Mesendoderm (in vitro differentiated cells): ENCODE measurements at places on chromosomes 4 and X.

DNA sequence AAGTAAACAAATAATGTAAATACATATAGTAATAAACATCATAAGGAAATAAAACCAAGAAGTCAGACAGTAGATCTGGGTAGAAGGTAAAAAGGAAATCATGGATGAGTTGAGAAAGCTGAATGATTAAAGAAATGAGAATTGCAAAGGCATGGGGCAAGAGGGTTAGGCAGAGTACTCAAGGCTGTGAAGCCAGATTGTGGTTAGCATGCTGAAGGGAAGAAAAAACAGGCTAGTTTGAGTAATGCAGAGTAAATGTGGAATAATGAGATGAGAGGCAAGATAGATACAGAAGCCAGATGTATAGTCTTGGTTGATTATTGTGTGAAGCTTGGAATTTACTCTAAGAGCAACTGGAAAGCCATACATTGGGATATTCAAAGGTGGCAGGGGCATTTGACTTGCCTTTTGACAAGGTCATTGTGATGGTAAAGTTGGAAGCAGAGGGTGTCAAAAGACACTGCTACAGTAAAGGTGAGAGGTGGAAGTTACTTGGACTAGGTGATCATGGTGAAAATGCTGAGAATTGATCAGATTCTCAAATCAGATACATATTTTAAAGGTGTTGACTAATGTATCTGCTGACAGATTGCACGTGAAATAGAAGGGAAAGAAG is 307.0 kb downstream of the FSTL5 start:
- DNase-seq = no peak

GRCh38 chrX:487836-488235 is 101.1 kb upstream of the PPP2R3B start:
- DNase-seq = no peak

DNA sequence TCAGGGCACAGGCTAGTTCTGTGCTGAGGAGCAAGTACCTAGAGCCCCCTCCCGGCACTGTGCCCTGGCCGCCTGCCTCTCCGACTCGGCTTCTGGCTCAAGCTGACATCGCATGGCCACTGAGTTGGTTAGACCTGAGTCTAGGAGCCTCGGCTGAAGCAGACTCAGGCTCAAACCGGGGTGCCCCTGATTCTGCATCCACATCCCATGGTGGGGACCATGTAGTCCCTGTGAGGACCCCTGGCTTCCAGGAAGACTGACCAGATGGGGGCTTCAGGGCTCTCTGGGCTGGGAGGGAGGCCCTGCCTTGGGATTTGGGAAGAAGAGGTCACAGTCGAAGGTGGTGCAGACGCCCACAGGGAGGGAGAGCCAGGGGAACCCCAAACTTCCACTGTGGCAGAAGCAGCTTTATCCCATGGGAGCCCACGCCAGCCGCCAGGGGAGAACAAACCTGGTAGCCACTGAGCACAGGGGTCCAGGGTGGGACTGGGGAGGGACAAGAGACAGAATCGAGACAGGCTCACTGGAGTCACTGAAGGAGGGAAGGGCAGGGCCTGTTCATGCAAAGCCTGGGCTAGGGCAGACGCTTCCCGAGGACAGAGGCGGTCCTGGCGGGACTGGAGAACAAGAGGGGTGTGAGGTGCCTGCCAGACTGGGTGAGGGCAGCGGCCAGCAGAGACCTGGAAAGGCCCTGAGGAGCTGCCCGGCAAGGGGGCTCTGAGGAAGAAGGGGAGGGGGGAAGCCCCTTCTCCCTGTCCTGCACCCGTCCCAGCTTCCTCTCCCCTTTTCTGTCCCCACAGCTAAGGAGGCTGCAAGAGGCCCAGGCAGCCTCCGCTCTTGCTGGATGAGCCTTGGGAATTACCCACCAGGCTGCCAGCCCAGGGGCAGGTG is 1.1 kb downstream of the PDE6B start:
- DNase-seq = no peak

GRCh38 chrX:69562904-69563578 is 52.9 kb upstream of the EDA start:
- DNase-seq = peak; percentile 58

- no peak for DNase-seq
These were observed 53.5 kb downstream of the TMEM164 start for GRCh38 chrX:110056419-110056818.

- DNase-seq = no peak
These were observed 37.4 kb downstream of the CYTL1 start for GRCh38 chr4:4981827-4982226.

DNA sequence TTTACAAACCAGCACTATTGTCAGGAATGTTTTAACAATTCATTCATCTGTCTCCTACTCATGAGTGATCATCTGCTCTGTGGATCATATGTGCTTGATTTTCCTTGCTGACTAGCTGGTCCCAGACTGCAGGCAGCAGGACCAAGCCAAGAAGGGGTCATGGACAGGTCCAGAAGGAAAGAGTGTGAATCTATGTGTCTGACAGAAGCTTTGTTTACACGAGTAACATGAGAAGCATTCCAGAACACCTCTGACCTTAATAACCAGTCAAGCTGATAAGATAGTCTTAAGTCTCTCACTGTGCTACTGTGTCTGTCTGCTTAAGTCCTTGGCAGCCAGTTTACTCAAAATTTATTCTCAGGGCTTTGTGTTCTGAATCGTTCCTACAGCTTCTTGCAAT is 39.0 kb downstream of the GUCY1A1 start:
- DNase-seq = peak; percentile 91

GRCh38 chrX:1686642-1687041 is 71.8 kb downstream of the ASMT start:
- DNase-seq = no peak

GRCh38 chr4:86910369-86910768 is 18.1 kb upstream of the C4orf36 start:
- DNase-seq = no peak

GRCh38 chrX:42119076-42119475 is 195.7 kb upstream of the CASK start:
- DNase-seq = peak; percentile 19

DNA sequence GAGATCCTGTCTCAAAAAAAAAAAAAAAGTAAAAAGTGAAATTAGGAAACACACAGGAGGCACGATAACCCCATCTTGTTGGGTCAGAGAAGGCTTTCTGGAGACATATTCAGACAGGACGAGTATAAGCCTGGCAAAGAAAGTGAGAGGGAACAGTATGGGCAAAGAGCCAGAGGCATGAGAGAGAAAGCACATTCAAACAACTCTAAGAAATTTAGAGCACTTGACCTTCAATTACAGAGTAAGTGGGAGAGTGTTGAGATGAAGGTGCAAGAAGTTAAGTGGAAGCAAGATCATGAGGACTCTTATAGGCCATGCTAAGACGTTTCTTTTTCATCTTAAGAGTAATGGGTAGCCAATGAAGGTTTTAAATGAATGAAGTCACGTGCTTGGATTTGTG is 70.4 kb downstream of the ELOVL6 start:
- no peak for DNase-seq

DNA sequence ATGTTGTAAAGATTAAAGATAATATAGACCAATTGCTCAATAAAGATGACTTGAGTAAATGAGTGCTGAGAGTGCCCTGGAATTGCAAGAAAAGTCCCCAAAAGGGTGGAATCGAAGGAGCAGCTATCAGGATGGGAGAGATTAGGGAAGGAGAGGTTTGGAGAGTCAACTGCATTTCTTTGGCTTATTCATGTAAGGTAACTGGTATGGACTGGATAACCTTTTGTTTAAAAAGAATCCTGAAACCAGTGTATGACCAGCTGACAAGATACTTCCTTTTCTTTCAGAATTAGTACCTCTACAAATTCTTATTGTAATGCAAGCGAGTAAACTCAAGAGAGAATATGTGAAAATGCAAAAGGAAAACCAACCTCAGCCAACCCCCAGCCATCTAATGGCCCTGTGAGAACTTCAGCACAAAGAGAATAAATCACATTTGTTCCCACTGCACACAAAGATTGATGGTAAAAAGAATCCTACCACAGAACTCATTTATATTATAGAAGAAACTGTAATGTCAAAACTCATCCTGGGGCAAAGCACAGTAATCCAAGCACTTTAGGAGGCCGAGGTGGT is 24.5 kb upstream of the SPP1 start:
- DNase-seq = no peak

GRCh38 chr4:165204462-165204830 is 2.9 kb upstream of the KLHL2 start:
- DNase-seq = no peak

- DNase-seq = no peak
These were observed 445.6 kb downstream of the IQCM start for GRCh38 chr4:149370002-149370401.

GRCh38 chrX:132467026-132467425 is 21.8 kb downstream of the MBNL3 start:
- no peak for DNase-seq

DNA sequence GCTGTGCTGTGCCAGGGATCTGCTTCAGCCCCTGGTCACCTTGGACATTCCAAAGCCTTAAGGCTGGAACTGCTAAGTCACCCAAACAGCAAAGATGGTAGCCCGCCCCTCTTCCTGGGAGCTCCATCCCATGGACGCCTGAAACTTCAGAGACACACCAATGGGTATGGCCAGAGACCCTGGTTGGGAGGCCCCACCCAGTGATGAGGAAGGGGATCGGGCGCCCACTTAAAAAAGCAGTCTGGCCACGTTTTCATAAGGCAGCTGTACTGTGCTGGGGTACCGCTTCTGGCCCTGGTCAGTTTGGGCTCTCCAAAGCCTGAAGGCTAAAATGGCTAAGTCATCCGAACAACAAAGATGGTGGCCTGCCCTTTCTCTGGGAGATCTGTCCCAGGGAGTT is 9.4 kb upstream of the TMSB15C start:
- no peak for DNase-seq

GRCh38 chr4:67779631-67780030 is 25.4 kb upstream of the GNRHR start:
- DNase-seq = no peak

GRCh38 chrX:86322913-86323312 is 174.7 kb downstream of the DACH2 start:
- DNase-seq = no peak

DNA sequence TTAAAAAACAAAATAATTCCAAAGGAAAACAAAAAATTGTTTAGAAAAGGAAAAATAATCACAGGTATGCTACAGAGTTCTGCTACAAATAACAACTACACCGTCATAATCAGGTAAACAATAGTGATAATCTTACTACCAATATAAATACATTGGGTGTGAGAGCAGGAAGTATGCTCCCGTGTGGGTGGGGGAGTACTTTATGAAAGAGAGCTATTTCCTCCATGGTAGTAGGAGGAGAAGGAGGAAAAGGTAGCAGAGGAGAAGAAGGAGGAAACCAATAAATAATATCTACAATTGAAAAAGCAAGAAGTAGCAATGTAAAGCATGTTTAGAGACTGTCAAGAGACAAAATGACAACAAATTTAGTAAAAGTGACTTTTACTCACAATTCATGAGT is 35.1 kb downstream of the TEC start:
- no peak for DNase-seq

- DNase-seq = peak; percentile 83
These were observed 5.4 kb upstream of the GTPBP6 start for GRCh38 chrX:323721-324628.

DNA sequence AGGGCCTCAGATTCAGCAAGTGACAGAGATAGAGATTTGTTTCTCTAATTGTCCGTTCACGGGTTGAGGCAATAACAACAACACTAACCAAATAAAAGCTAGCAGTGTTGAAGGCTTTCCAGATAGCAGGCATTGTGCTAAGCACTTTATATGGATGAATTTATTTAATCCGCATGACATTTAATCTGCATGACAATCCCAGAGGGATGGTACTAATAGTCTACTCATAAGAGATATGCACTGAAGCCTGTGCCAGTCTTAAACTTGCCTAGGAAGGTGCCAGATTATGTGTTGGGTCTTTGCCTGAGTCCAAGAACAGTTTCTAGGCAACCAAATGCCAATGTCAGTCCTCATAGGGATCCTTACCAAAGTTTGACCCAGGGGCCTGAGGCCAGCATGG is 37.7 kb upstream of the FAT1 start:
- DNase-seq = no peak

GRCh38 chr4:107804956-107805355 is 19.8 kb upstream of the SGMS2 start:
- DNase-seq = no peak

DNA sequence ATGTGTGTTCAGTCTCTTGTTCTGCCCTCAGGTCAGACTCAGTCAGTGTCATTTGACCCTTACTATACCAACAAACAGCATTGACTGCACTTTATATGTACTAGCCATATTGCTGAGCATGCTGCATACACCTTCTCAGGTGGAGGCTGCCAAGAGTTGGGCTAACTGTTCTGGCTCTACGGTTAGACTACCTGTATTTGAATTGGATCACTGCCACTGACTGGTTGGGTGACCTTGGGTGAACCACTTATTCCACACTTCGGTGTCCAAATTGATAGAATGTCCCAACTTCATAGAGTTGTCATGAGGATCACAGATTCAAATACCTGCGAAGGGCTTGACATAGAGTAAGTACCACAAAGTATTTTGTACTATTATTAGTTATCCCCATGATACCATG is 91.2 kb upstream of the GPR50 start:
- DNase-seq = no peak

- DNase-seq = no peak
These were observed 30.8 kb downstream of the NOP14 start for GRCh38 chr4:2932321-2932950.

GRCh38 chr4:6893449-6894085 is 16.1 kb upstream of the TBC1D14 start:
- no peak for DNase-seq

DNA sequence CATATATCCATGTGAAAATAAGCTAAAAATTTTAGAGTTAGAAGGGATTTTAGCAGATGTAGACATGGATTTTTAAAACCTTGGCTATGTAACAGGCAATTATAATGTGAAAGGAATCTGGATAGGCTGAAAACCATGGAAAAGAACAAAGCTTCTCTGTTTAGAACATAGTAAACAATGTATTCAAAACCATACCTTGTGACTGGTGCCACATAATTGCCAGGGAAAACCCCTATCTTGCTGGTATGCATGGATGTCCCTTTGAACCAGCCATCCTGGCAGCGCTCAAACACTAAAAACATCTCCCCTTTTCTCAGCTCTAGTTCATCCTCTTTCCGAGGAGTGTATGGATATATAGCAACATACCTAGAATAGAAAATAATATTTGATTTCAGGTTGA is 110.6 kb upstream of the CBR4 start:
- no peak for DNase-seq

- DNase-seq = no peak
These were observed 497.6 kb downstream of the CCSER1 start for GRCh38 chr4:90624781-90625180.

DNA sequence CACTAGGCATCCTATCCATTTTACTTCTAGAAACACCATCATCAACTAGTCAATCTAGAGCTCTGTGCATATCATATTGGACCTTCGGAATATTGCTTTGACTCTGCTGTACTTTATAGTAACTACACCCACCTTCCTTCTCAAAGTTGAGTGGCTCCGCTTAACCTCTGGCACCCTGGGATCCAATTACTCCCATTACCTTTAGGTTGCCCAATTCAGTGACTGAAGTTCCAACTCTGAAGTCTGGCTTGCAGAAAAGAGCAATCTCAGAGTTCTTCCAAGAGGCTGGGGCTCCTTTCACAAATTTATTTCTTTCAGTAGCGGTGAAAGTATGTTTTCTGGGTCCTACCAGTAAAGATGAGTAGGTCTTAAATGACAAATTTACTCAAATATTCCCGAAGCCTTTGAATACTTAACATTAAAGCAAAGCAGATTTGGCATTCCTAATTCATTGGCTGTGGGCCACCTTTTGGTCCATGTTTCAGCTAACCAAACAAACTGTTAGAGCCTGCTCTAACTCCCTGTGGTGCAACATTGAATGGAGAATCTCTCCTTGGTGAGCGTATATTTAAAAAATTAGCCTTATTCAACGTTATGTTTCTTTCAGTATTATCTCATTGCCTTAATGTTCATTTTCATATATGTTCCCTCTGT is 1215.8 kb downstream of the RAPGEF2 start:
- no peak for DNase-seq

- no peak for DNase-seq
These were observed 28.5 kb downstream of the TENM3 start for GRCh38 chr4:182271731-182272130.
